ENCODE measurements at places on chromosomes 6 and 20.

DNA sequence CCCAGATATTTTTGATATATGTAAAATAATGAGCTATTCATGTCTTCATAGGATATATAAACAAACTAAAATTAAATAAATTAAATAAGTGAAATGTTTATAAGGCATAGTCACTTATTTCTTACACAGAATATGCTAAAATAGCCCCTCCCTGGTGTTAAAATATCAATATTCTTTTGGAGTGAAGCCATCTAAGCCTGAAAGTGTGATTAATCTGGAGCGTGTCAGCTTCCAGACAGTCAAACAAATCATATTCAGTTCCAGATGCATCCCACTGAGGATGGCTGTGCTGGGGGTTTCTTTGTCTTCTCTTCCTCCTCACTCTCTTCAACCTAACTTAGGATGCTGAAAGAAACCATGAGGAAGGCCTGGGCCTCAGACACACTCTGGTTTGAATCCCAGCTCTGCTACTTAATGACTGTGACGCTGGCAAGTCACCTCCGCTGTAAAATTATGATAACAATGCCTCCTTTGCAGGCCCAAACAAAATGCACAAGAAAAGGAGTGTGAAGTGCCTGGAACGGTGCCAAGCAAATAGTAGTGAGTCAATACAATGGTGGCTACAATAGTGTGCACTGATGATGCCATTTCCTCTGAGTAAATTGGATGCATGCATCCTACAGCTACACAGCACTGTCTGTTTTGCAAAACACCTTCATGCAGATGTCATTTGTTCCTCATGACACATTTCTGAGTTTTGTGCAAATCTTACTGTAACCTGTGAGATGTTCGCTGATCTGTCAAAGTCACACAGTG lies 161.4 kb downstream of the FOXC1 start:
- no peak for DNase-seq

DNA sequence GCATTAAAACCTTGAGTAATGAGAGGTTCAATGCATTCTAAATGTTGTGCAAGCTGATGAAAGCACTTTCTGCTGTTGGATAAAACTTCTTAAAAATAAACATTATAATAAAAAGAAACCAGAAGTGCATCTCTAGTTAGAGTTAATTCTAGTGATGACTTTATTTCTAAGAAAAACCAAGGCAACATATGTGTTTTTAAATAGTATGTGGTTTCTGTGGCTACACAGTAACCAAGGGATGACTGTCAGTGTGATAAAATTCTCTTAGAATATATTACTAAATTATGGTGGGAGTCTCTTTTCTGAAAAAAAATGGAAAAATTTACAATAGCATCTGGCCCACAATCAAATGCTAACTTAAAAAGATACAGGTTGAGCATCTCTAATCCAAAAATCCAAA lies 117.0 kb downstream of the ME1 start:
- DNase-seq, result no peak

DNA sequence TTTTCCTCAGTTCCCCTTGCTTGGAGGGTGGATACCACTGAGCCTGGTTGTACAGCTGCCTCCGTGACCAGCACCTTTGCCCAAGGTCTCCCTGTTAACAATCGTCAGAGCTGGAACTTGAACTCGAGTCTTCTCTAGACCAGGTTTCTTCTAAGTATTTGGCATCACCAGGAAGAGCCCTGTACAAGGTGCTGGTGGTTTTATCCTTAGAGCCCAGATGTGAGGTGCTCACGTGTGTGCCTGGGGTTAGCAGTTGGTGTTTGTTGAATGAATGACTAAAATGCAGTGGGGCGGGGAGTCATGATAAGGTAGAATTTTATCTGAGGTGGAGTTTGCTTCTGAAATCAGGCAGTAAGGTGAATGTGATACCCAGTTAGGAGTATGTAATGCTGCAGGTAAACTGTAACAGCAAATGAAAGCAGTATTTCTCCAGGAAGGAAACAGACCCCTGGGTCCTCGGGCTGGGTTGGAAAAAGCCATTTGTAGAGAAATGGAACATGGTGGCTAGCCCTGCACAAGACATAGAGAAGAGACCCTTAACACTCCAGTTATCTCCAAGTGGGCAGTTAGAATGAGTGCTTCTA lies 3.1 kb downstream of the DNAJC5 start:
- no peak for DNase-seq

- DNase-seq, result no peak
These were observed 152.9 kb upstream of the DST start for GRCh38 chr6:56795466-56796195.

DNA sequence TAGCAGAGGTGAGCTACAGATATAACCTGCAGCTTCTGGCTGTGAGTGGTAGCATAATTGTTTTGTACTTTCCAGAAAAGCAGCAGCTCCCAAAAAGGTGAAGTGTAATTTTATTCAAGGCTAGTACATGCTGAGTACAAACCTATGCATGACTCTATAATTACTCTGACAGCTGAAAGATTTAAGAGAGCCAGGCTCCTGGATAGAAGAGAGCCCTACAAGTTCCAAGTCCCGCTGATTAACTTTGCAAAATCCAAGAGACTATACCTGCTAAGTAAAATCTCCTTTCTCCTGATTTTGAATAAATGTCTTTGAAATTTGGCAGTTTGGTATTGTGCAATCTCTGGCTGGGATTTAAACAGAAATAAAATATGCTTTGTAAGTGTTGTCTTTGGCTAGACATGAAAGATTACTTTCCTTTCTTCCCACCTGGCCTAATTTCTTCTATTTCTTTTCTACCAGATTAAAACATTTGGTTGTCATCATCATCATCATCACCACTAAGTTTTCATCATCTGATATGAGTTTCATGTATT lies 79.5 kb downstream of the CTNNBL1 start:
- DNase-seq, result no peak

GRCh38 chr20:43432498-43432897 lies 25.2 kb upstream of the SRSF6 start:
- DNase-seq, result no peak

- no peak for DNase-seq
These were observed 26.6 kb downstream of the ZNF133 start for GRCh38 chr20:18314786-18315406.

DNA sequence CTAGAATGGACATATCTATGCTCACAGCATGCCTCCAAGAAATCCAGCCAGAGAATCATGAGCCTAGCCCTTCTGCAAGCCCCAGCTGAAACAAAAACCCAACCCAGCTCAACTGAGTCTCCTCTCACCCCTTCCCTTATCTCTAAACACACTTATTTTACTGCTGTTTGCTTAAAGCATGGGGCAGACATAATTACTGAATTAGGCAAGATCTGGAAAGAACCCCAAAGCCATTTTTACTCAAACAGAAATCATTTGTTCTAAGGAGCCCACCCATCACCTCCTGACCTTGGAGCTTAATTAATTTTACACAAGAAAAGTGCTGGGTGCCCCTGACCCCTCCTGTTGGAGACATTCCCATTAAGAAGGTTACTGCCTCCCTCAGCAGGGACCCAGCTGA lies 291.6 kb downstream of the MAFB start:
- no peak for DNase-seq

All from small intestine (tissue), 16 donors.